NCI-H2107 (cell line): ENCODE measurements at places on chromosomes 1 and 21.

- no peak for DNase-seq
Observed at GRCh38 chr1:233412812-233413211, 85.3 kb downstream of the MAP3K21 start.

- DNase-seq = no peak
Observed at GRCh38 chr21:26226724-26227123, 56.2 kb upstream of the APP start.

DNA sequence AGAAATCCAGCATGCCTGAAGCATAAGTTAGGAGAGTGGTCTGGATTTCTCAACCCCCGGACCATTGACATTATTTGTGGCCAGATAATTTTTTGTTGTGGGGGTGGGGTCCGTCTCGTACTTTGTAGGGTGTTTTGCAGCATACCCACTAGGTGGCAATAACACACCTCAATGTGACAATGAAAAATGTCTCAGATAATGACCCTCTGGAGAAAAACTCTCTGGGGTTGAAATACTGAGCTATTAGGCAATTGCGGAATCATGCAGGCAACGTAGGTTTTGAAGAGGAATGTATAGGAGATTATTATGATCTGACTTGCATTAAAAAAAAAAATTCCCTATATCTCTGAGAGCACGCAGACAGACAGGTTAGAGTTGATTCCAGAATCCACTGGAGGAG is 25.3 kb upstream of the RRP15 start:
- no peak for DNase-seq

DNA sequence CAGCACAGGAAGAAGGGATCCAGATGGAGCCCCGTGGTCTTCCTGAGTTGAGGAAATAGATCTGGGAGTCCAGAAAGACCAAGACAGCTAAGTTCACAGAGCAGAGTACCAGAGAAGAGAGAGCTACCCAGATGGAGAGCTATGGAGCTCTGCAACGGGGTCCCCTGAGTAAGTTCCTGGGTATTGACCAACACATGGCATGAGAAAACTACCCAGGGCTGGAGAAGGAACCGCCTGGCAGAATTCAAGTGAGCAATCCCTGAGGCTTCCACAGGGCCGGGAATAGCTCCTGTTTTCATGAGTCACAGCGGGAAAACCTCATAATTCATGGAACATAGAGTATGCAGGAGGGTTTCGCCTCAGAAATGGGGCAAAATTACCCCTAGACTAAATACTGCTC is 19.7 kb downstream of the STPG1 start:
- no peak for DNase-seq

DNA sequence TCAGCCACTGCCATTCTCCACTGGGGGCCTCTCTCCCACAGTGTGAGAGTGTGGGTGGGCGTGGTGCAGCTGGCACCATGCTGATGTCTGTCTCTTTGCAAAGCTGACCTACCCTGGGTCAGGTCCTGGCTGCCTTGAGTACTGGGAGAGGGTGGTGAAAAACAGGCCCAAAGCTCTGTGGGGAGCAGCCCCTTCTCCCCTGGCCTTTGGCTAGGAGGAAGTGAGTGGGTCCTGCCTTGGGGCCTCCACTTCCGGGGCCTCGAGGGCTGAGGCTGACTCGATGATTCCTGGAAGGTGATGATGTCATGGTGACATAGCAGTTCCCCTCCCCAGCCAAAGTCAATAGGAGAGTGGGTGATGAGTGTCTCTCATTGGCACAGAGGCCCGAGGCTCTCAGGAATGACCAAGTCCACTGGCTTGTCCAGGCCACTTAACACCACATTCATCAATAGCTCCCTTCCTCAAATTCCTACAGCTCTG is 53.0 kb downstream of the IER5 start:
- no peak for DNase-seq

DNA sequence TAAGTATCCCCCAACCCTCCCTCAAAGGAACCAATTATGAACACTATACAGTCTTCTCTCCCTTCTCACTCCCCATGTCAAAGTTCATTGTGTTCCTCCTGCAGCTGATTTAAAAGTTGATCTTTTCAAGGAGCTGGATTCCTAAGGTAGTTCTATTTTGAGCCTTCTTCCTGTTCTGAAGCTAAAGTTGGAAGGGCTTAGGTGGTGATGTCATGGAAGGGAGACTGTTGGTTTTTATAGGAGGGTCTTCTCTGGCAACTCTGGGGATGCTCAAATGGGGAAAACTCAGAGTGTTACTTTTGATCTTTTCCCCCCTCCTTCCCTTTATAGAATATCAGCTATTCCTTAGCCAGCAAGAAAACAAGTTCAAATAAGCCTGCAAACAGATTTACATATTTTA is 83.0 kb upstream of the AK4 start:
- no peak for DNase-seq

DNA sequence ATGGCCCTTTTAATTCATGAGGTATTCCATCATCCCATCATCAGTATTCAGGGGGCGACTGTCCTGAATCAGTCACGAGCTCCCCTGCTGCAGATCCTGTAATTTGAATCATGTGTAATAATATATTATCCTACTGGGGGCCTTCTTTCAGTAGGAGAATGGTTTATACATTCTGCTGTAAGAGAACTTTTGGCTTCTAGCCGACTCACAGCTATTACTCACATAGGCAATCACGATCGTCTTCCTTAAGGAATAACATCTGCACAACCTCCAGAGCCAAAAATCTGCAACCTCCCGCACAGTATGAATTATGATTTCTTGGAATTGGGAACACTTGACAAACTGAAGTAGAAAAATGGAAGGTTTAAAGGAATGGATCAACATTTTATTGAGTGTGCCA is 343.0 kb downstream of the USP25 start:
- DNase-seq = no peak

GRCh38 chr1:25700144-25700523 is 83.5 kb downstream of the MAN1C1 start:
- no peak for DNase-seq

- peak; percentile 55 for DNase-seq
Observed at GRCh38 chr1:205313563-205314308, 7.8 kb downstream of the NUAK2 start.

DNA sequence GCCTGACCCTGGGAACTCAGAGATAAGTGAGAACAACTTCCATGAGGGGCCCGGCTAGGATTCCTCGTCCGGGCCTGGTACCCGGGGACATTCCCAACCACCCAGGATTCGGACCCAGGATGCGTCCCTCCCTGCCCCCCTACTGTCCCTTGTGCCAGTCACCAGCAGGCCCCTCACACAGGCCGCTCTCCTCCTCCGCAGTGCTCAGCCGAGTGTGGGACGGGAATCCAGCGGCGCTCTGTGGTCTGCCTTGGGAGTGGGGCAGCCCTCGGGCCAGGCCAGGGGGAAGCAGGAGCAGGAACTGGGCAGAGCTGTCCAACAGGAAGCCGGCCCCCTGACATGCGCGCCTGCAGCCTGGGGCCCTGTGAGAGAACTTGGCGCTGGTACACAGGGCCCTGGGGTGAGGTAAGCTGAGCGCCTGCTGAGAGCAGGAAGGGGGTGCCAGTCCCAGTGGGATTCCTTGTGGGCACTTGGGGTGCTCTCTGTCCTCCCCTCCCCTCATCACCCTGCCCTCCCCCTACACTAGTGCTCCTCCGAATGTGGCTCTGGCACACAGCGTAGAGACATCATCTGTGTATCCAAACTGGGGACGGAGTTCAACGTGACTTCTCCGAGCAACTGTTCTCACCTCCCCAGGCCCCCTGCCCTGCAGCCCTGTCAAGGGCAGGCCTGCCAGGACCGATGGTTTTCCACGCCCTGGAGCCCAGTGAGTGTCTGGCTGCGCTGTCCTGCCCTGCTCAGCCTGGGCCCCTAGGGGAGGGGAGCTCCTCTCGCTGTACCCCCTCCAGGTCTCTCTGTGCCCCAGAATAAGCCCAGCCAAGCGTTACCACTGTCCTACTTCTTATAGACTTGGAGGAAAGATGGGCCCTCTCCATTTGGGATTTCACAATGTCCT is 9.8 kb downstream of the ADAMTSL4 start:
- no peak for DNase-seq

DNA sequence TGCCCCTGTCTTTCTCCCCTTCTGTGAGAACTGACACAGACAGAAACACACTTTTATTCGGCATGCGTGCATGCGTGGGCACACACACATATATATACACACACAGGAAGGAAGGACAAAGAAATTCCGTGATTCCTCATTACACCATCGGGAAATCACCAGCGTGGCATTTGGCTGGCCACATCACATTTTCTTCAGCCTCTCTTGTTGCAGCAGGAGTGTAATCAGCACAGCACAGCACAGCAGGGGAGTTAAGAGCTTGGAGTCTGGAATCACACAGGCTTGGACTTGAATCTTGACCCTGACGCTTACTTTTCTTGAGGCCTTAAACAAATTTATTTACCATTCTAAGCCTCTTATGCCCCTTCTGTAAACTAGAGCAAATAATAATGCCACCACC is 45.3 kb upstream of the EPHA8 start:
- DNase-seq = no peak
